MV-4-11 (cell line): ENCODE measurements at places on chromosomes 13 and 19.
A peak's percentile ranks its signal among the peaks of the same experiment; 100 is the strongest.

GRCh38 chr19:14616407-14616806 lies 33.5 kb downstream of the CLEC17A start:
- DNase-seq, result peak; percentile 93

- no peak for DNase-seq
These were observed 106.1 kb downstream of the NHLRC3 start for GRCh38 chr13:39144391-39144790.

DNA sequence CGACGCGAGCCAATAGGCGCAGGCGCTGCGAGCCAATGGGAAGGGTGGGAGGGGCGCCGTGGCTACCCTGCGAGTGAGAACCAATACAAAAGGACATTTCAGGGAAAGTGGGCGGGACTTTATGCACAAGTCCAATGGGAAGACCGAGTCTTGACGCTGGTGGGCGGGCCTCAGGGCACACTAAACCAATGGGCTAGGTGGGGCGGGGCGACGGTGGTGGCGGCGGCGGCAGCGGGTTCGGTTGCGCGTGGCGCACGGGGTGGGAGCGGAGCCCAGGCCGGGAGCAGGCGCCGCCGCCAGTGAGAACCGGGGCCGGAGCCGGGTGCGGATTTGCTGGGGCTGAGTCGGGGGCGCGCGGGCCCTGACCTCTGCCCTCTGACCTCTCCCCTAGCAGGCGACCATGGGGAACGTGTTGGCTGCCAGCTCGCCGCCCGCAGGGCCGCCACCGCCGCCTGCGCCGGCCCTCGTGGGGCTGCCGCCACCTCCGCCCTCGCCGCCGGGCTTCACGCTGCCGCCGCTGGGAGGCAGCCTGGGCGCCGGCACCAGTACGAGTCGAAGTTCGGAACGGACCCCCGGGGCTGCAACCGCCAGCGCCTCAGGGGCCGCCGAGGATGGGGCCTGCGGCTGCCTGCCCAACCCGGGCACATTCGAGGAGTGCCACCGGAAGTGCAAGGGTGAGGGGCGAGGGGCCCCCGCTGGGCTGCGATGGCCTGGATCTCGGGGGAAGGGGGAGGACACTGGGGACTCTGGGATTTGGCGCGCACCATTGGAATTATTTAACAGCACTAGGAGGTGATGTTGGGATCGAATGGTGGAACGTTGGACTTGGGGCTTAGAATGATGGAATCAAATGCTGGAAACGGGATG lies at the start of gene TOMM40:
TSS of gene TOMM40 (plus strand) at position 239 of the 867 bp plus-strand sequence. CDS start at position 401, 162 bp downstream.
- peak; percentile 100 for DNase-seq

- no peak for DNase-seq
These were observed 581.6 kb upstream of the SGCG start for GRCh38 chr13:22599156-22599555.

DNA sequence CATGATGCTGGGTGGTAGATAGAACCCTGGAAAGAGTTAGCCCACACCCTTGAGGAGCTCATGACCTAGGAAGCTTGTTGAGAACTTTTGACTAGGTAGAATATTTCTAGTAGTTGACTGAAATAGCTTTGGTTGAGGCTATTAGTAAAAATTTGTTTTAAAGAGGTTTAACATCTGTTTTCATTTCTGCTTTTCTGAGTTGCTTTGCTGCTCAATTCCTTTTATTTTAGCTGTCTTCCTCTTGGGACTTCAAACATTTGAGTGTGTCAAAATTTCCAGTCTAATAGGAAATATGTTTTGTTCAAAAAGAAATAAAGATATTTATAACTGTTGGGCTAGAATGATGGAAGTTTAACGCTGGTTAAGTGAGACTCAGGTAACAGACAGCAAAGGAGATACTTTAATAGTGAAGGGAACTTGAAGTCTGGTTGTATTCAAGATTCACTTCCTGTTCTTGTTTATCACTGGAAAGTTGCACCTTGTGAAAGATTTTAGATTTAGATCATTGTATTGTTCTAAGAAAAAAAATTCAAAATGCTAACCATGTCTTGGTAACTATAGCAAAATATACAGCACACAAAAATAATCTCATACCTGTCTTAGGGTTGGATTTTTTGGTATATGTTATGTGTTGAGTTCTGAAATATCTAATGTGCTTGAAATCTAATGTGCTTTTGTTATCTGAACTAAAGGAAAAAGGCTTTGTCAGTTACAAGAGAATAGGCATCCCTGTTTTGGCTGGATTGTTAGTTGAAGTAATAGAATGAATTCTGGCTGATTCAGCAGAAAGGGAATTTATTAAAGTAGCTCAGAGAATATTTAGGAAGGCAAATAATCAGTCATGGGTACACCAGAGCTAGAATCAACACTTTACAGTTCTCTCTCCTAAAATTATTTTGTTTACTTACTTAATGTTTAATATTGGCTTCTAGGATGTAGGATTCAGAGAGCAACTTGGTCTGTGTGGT lies 24.4 kb upstream of the GPR18 start:
- DNase-seq, result peak; percentile 80

- no peak for DNase-seq
These were observed 855 bp downstream of the LYL1 start for GRCh38 chr19:13101590-13102415.

- DNase-seq, result no peak
These were observed 8.8 kb downstream of the FXYD3 start for GRCh38 chr19:35124098-35125060.

GRCh38 chr13:109416001-109416400 lies 370.4 kb downstream of the IRS2 start:
- no peak for DNase-seq

DNA sequence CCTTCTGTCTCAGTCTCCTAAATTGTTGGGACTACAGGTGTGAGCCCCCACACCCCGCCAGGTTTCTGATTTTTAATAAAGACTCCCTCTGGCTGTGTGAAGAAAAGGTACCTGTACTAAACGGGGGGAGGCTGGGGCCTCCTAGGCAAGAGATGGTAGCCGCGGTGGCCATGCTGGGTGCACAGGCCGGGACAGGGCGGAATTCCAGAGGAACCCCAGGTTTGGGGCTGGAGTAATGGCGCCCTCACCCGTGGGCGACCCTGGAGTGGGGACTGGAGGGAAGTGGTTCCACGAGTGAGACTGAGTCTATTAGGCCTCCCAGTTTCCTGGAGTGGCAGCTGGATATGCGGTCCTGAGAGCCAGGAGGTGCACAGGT lies 1.6 kb upstream of the CBARP start:
- DNase-seq, result no peak

- DNase-seq, result no peak
These were observed 155.8 kb downstream of the TEX29 start for GRCh38 chr13:111476197-111476596.

DNA sequence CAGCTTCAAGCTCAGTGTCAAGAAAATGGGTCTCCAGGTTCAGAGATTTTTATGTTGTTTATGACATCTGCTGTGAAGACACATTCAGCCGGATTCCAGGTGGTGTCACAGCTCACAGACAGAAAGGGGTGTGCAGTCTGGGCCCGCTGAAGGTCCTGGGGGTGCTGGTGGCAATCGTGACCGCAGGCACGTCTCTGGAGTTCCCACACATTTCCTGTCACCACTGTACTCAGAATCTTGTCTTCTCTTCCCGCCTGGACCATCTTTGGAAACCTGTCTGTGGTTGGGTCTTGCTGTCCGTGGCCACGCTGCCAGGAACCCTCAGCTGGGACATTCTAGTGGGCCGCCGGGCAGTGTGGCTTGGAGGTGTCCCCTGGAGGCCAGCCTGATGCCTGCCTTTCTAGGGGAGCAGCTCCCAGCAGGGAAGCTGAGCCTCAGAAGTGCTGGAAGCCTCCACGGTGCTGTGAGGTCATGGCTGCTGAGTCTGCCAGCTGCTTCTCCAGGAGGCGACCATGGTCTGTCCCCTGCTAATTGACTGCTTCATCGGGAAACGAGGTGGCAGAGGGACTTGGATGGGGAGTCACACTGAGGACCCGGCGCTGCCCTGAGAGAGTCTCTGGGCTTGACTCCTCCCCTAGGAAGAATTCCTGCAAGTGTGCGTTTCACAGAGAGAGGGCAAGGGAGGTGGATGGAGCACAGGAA lies 3.7 kb downstream of the TEX29 start:
- DNase-seq, result no peak

- no peak for DNase-seq
These were observed 1352.5 kb downstream of the UQCRFS1 start for GRCh38 chr19:27860309-27860934.
